Iris pigment epithelial cell (primary cell): ENCODE measurements at places on chromosomes 3 and 15.
A peak's percentile ranks its signal among the peaks of the same experiment; 100 is the strongest.

- DNase-seq = no peak
Measured at GRCh38 chr15:42121682-42122081, 27.3 kb upstream of the PLA2G4D start.

GRCh38 chr15:100001405-100001804, 268.2 kb upstream of the LYSMD4 start:
- DNase-seq = no peak

DNA sequence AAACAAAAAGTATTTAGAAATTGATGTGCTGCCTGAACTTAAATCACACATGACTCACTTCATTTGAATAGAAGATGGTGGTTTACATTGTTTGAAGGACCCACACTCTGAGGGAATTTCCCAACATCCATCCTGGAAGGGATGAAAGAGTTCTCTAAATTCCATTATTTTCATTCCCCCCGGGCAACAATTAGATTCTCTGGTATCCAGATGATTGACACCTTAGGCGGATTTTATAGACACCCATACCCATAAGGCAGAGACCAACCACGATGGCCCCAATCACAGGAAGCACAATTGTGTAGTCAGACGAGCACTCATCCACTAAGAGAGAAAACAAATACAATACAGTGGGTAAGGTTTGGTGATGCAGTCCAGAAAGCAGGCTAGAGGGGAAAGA, 24.6 kb upstream of the MCCC1 start:
- DNase-seq = peak; percentile 71

GRCh38 chr3:98728672-98729071, 34.5 kb upstream of the ST3GAL6 start:
- no peak for DNase-seq

GRCh38 chr3:134864636-134865035, 69.6 kb downstream of the EPHB1 start:
- DNase-seq = no peak

DNA sequence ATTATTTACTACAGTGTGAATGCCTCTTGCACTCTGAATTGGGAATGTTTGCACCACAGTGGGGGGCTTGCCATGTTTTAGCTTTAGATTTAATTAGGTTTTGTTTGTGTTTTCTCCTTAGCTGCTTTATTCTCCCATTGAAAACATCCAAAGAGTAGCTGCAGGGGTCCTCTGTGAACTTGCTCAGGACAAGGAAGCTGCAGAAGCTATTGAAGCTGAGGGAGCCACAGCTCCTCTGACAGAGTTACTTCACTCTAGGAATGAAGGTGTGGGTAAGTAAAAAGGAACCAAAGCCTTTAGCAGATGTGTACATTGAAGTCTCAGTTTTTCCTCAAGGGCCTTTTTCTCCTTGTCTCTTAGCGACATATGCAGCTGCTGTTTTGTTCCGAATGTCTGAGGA, 36.9 kb downstream of the CTNNB1 start:
- no peak for DNase-seq

DNA sequence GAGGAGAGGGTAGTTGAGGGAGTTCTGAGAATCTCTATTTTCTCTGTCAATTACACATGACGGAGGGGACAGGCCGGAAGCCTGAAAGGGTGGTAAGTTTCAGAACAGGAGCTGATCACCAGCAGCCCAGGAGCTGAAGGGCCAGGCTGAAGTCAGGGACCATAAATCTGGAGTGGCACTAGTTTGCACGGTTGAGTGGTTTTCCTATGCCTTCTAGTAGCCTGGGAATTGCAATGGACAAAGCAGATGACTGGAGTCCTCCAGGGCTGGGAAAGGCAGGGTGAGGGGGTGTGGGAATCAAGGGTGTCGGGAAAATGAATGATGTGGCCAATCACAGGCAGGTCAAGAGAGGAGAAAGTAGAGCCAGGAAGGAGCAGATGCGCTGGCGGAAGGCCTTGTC, 72.5 kb downstream of the MAGEF1 start:
- no peak for DNase-seq

GRCh38 chr15:85047271-85047948, 65.8 kb downstream of the PDE8A start:
- peak; percentile 99 for DNase-seq

GRCh38 chr3:14231998-14232501, 53.4 kb downstream of the LSM3 start:
- no peak for DNase-seq

DNA sequence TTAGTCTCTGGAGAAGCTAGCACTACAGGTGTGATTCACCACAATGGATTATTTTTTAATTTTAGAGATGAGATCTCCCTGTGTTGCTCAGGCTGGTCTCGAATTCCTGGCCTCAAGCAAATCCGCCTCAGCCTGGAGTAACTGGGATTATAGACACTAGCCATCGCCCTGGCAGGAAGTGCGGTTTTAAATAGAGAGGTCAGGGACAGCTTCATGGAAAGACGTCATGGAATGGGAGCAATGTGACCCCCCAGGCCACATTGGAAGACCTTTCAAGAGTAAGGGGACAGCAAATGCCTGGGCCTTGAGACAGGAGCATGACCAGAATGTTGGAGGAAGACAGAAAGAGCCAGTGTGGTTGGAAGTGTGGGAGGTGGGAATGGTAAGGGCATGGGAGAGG, 2.2 kb upstream of the ISG20 start:
- DNase-seq = peak; percentile 45

DNA sequence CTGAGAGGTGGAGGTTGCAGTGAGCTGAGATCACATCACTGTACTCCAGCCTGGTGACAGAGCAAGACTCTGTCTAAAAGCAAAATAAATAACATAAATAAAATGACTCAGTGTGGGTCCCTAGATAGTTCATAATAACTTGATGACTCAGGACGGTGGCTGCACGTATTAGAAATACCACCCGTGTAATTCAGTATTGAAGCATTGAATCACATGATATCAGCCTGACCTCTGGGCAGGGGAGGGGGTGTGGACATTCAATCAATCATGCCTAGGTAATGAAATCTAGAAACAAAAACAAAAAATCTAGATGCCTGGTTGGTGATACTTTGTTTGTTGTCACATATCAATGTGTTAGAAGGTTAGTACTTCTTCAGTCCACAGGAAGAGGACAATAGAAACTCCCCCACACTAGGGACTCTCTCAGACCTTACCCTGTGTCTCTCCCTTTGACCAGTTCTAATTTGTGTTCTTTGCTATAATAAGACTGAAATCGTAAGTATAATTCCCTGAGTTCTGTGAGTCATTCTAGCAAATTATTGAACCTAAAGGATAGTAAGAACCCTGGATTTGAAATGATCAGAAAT, 177.3 kb downstream of the GAP43 start:
- peak; percentile 54 for DNase-seq

GRCh38 chr3:144119633-144120032, 148.0 kb downstream of the DIPK2A start:
- DNase-seq = no peak

- DNase-seq = no peak
Measured at GRCh38 chr3:65037861-65038260, 350.1 kb upstream of the ADAMTS9 start.

DNA sequence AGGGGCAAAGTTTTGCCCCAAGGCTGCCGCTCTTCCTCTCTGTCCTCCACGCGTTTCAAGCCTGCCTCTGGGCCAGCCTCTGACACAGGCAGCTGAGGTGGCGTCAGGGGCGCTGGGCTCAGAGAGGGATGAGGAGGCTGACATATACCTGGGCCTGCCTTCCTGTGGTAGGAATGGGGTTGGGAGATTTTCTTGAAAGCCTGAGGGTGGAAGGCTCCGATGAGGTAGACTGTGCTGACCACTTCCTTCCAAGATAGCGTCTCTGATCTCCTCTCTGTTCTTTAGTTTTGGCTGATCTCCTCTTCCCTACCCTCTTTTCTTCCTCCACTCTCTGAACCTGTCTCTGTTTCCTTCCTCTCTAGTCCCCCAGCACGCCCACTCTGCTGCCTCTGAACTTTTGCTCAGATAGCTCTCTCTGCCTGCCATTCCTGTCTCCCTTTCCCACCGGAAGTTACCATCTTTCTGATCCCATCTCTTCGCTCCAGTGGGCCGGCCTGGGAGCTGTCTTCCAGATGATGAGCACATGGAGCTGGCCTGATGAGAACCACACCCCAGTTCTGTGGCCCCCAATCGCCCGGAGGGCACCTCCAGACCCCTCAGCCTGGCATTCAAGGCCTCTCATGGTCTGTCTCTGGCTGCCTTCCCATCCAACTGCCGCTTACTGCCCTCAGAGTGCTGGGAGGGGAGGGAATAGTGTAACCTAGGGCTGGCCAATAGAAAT, 32.5 kb upstream of the LCTL start:
- DNase-seq = no peak

DNA sequence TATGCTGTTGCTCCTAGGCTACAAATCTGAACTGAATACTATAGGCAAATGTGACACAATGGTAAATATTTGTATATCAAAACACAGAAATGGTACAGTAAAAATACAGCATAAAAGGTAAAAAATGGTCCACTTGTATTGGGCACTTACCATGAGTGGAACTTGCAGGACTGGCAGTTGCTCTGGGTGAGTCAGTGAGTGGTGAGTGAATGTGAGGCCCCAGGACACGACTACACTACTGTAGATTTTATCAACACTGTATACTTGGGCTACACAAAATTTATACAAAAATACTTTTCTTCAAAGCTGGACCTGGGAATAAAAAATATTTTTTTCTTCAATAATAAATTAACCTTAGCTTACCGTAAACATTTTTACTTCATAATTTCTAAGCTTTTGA, 41.6 kb upstream of the DUT start:
- DNase-seq = no peak

GRCh38 chr3:139283301-139283700, 60.5 kb upstream of the MRPS22 start:
- no peak for DNase-seq
